Panc1 (cell line): ENCODE measurements at places on chromosomes 7 and 10. TPM values are rescaled to one million over a fixed set of nuclear protein-coding genes. Genes with fewer than 3 reads are reported as not detected.

The LGI1 gene
- not detected for total RNA-seq

The SORCS1 gene
- not detected for total RNA-seq

The AKR1C8 gene
- total RNA-seq: not detected

The RSPH10B2 gene
- 0.15 TPM for total RNA-seq

The OR6V1 gene
- total RNA-seq: not detected

The NPSR1 gene
- total RNA-seq: not detected

The CCL26 gene
- total RNA-seq: not detected

The PDGFA gene
- total RNA-seq: 18.5 TPM

The MYH16 gene
- total RNA-seq: 0.23 TPM

The JAKMIP3 gene
- 1.5 TPM for total RNA-seq

The ALOX5 gene
- 0.82 TPM for total RNA-seq

The EN2 gene
- 1.5 TPM for total RNA-seq

The MYPN gene
- 39.1 TPM for total RNA-seq

The NKX1-2 gene
- total RNA-seq: 0.15 TPM

The HTR7 gene
- total RNA-seq: 0.33 TPM

The PRF1 gene
- not detected for total RNA-seq

The FAM180A gene
- not detected for total RNA-seq

The ZNF467 gene
- 18.1 TPM for total RNA-seq

The VIPR2 gene
- not detected for total RNA-seq

The RPEL1 gene
- 0.10 TPM for total RNA-seq

The DKK1 gene
- total RNA-seq: 563 TPM

The GRID2IP gene
- 0.13 TPM for total RNA-seq

The RNLS gene
- 11.4 TPM for total RNA-seq

The RFC2 gene
- 56.2 TPM for total RNA-seq

The CALCR gene
- total RNA-seq: 0.10 TPM

The TMEM213 gene
- total RNA-seq: not detected

The TMEM229A gene
- not detected for total RNA-seq

The LZTS2 gene
- total RNA-seq: 65.5 TPM

The ITGA8 gene
- 0.18 TPM for total RNA-seq

The THSD7A gene
- 38.6 TPM for total RNA-seq

The COX19 gene
- 14.4 TPM for total RNA-seq

The KNDC1 gene
- total RNA-seq: 2.6 TPM

The GDI2 gene
- total RNA-seq: 130 TPM

The ARHGAP22 gene
- total RNA-seq: 1.8 TPM

The CAMK2B gene
- 0.26 TPM for total RNA-seq

The UPK3B gene
- 9.8 TPM for total RNA-seq

The CYP2W1 gene
- 0.74 TPM for total RNA-seq
